Activated CD8-positive, alpha-beta memory T cell treated with anti-CD3 and anti-CD28 coated beads, Interleukin-2, amount 50 U/mL, for 48 hours (primary cell): ENCODE measurements at places on chromosomes 6 and 20.
A peak's percentile ranks its signal among the peaks of the same experiment; 100 is the strongest.

GRCh38 chr6:13004601-13005000 is 288.0 kb downstream of the PHACTR1 start:
- DNase-seq = no peak

DNA sequence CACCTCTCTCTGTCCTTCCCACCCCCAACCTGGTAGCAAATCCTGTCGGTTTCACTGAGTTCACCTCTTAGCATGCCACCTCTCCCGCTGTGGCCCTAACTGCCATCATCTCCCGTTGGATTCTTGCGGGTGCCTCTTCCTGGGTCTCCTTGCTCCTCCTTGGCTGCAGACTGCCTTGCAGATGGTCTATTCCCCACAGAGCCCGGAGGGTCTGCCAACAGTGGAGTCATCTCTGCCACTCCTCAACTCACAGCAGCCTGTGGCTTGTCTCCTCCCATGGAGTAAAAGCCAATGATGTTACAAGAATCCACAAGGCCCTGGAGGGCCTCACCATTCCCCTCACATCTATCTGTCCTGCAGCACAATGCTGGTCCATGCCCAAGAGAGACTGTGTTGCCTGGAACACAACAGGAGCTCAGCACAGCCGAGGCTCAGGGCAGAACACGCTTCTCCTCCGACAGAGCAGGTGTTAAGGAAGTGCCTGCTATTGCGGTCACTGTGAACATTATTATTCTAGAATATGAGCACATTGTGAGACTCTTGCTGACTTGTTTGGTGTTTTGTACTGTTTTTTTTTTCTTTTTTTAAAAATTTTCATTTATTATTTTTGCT is 241.8 kb upstream of the SULF2 start:
- no peak for DNase-seq

GRCh38 chr6:46715141-46715540 is 20.0 kb downstream of the PLA2G7 start:
- no peak for DNase-seq

DNA sequence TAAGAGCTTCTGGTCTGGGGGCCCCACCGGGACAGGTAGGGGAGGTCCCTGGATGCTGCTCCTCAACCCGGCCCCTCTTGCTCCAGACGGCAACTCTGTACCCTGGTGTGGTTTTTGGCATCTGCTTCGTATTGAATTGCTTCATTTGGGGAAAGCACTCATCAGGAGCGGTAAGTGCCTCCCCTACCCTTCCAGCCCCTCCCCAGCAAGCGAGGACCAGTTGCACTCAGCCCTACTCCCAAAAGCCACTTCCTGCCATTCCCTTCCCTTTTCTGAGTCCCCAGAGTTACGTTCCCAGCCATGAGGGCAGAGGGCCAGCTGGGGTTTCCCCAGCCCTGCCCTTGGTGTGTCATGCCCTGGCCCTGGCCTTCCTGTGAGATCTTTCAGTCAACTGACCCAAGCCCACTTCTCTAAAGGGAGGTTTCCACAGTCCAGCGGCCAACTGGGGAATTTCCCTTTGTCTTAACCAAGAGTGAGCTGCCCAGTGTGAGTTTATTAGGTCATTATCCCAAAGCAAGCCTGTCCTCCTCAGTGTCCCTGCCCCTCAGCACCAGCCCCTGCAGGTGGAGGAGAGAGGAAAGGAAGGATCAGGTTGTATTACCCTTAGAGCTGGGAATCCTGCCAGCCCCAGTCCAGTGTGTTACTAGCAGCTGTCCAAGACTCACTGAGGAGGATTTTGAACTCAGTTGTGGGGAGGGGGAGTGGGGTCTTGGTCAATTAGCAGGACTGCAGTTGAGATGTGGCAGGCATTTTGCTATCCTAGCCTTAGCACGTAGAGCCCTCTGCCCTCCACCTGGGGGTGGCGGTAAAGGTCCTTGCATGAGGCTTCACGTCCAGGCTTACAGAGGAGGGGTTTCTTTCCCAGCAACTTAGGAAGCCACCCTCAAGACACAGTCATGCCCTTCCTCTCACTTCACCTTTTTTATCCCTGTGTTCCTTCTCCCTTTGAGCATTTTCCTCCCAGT is 45.8 kb downstream of the TM9SF4 start:
- DNase-seq = no peak

DNA sequence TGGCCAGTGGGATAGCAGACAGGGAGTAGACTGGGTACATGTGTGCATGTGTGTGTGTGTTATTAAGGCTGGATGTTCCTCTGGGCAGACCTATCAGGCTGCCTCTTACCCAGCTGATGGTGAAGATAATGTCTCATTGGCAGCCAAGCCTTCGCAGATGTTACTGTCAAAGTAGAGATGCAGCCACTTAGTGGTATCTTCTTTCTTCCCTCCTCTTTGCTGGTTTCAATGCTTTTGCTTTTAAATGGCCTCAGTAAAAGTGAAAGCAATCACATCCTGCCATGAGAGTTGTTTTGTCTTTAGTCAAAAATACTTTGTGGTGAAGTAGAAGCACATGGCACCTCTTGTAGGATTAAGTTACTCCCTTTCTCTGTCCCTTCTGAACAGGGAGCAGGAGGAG is 57.5 kb downstream of the SNRNP48 start:
- DNase-seq = no peak

DNA sequence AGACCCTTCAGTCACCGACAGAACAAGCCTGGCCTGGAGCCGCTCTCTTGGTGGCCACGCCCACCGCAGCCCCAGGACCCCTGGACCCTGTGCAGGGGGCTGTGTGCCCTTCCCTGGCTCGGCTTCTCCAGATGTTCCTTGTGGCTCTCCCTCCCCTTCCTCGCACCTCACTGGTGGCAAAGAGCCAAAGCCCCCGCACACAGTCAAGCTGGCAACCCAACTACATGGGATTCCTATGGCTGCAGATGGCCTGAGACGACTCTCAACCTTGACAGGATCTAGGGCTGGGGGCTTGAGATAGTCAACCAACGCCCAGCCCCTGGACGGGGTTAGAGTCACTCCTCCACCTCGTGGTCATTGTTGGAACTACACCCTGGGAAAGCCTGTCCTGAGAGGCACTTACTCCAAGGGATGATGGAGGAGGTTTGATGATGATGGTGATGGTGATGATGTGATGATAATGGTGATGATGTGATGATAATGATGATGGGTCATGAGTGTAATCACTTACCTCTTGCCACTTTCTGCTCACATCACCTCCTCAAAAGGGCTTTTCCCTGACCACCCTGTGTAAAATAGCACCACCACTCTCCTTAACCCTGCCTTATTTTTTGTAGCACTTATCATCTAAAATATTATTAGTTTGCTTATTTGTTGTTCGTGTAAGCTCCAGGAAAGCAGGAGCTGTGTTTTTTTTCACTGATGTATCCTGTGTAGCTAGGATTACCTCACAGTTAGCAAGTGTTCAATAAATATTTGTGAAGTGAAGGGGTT is 278.4 kb downstream of the LRFN2 start:
- DNase-seq = peak; percentile 87

- peak; percentile 74 for DNase-seq
These were observed 887 bp downstream of the GABBR1 start for GRCh38 chr6:29631860-29632731.

- no peak for DNase-seq
These were observed 36.3 kb upstream of the VEGFA start for GRCh38 chr6:43733471-43734293.

DNA sequence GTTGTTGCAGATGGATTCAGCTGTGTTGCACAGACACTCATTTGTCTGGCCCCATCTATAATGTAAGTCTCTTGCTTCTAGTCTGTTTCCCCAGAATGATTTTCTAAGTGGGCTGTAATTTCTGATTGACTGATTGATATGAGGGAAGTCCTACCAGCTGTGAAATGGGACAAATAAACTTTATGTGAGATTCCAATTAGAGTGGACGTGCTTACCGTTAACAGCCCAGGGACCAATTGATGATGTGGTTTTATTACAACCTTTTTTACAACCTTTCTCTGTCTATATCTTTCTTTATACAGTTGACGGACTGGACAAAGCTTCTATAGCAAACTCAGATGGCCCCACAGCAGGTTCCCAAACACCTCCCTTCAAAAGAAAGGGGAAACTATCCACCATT is 33.9 kb downstream of the PHACTR2 start:
- DNase-seq = no peak

- no peak for DNase-seq
These were observed 16.8 kb downstream of the USP45 start for GRCh38 chr6:99498421-99498820.

GRCh38 chr20:49385465-49385864 is 97.0 kb downstream of the KCNB1 start:
- no peak for DNase-seq

GRCh38 chr20:1327241-1327653 is 1.7 kb downstream of the SDCBP2 start:
- peak; percentile 57 for DNase-seq

DNA sequence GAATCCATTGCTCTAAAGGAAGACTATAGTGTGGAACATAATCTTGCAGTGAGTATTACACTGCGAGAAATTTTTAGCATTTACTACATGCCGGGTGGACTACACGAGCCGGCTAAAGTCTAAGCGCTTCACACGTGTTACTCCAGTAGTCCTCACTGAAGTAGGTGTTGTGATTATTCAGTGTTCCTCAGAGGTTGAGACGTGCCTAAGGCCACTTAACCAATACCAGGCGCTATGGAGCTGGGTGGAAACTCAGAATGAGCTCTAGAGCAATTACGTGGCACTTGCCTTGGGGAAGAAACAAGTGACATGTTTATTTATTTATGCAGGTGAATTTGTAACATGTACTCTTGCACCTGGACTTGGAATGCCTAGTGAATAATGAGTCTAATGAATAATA is 46.4 kb downstream of the SASH1 start:
- DNase-seq = no peak

DNA sequence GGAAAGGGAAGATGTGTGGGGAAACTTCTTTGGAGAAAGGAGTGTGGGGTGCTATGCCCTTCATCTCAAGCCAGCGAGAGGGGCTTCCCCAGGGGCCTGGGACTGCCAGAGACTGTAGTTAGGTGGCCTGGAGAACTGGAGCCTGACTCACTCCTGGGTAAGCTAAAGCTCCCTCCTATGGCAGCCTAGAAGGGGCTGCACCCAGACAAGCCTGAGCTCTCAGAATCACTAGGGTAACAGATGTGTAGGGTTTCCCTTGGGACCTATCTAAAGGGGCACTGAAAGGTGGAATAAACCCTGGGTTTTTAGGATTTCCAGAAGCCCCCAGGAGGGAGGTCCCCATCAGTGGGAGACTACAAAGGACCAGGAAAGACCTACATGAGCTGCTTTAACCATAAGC is 1.6 kb upstream of the ARMC2 start:
- DNase-seq = no peak

- no peak for DNase-seq
These were observed 95.2 kb downstream of the JAG1 start for GRCh38 chr20:10578607-10579006.

- DNase-seq = no peak
These were observed 118.1 kb downstream of the VEGFA start for GRCh38 chr6:43887906-43888683.

- DNase-seq = no peak
These were observed 5.2 kb downstream of the NKAIN4 start for GRCh38 chr20:63248835-63249591.

GRCh38 chr6:123380257-123380656 is 256.5 kb downstream of the TRDN start:
- DNase-seq = no peak

- DNase-seq = no peak
These were observed 23.8 kb upstream of the LAMP5 start for GRCh38 chr20:9490631-9491030.

DNA sequence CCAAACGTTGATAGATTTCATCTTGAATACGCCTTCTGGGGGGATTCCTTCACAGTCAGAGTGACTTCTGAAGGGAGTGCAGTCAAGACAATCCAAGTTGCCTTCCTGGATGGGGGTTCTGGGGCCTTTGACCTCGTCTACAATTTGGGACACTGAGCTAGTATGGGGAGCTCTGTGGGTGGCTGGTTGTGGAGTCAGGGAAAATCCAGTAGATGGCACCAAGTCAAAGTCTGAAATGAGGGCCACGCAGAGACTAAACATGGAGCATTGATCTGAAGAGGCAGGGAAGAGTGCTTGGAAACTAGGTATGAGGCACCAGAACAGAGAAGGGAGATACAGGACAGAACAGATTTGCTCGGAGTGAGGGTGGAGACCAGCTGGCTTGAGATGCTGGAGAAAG is 43.6 kb upstream of the CCN6 start:
- DNase-seq = no peak

GRCh38 chr20:33838035-33838864 is 27.1 kb downstream of the CHMP4B start:
- no peak for DNase-seq

GRCh38 chr6:111685058-111685457 is 79.4 kb upstream of the TRAF3IP2 start:
- DNase-seq = no peak

GRCh38 chr6:91097364-91097763 is 510.5 kb upstream of the MAP3K7 start:
- no peak for DNase-seq

DNA sequence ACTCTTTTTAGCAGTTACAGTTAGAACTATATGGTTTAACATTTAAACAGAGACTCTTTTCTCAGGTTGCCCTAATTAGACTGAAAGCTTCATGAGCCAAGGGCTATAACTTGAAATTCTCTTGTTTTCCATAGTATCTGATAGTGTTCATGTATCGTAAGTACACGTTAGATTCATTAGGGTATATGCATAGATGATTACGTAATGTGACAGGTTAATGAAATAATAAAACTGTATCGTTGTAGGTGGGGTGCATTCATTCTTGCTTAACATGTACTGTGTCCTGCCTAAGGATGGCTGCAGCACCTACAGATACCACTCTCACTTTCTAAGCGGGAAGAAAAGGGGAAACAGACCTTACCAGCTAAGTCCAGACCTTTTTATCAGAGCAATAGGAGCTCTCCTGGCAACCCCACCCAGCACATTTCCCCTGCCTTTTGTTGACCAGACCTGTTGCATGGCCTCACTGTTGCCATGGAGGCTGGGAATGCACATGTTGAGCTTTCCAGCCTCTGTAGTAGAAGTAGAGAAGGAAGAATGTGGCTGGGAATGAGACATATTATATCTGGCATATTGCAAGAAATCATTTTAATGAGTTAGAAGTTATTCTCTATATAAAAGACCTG is 83.0 kb downstream of the MAP3K4 start:
- no peak for DNase-seq

GRCh38 chr6:144320741-144321140 is 35.6 kb downstream of the UTRN start:
- DNase-seq = no peak

GRCh38 chr6:122323361-122323760 is 76.1 kb upstream of the HSF2 start:
- DNase-seq = no peak

DNA sequence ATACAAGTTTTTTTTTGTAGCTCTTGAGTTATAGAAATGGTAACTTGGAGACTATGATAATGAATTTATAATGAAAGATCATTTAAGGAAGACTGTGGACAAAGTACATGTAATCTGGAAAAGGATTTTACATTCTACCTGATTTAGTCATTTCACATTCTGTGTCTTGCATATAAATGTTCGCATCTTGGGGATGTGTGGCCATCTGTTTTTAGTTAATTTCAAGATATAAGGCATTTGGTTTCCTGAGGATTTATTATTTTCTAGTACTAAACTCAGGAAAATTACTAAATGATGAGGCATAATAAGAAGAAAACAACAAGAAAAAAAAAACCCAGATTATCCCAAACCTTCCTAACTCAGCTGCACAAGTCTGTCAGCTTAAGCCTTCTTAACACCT is 112.7 kb upstream of the PRL start:
- DNase-seq = no peak

GRCh38 chr6:76472858-76473257 is 400.4 kb upstream of the IMPG1 start:
- no peak for DNase-seq

- DNase-seq = no peak
These were observed 102.5 kb downstream of the SASH1 start for GRCh38 chr6:148445116-148445515.
